NCI-H460 (cell line): ENCODE measurements at places on chromosomes 3 and 15.
A peak's percentile ranks its signal among the peaks of the same experiment; 100 is the strongest.

DNA sequence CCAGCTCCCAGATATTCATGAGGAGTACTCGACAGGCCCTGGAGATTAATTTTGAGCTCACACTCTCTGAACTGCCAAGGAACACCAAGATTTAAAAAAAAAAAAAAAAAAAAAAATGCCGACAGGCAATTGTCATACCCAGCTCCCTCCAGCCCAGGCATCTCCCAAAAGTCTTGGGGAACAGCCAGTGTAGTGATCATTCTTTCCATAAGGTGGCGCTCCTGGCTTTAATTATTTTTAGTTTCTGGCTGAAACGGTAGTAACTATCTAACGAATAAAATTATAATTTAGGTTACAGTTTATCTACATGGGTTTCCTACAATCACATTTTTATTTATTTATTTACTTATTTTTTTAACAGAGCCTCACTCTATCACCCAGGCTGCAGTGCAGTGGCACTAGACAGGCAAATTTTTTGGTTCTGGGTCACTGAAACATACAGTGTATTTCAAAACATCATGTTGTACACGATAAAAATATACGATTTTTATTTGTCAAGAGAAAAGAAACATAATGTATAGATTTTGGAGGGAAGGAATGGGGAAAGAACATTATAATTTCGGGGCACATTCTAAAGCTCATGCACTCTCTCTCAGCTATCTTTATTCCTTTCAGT, 157.3 kb downstream of the ADAMTS9 start:
- peak; percentile 28 for DNase-seq

DNA sequence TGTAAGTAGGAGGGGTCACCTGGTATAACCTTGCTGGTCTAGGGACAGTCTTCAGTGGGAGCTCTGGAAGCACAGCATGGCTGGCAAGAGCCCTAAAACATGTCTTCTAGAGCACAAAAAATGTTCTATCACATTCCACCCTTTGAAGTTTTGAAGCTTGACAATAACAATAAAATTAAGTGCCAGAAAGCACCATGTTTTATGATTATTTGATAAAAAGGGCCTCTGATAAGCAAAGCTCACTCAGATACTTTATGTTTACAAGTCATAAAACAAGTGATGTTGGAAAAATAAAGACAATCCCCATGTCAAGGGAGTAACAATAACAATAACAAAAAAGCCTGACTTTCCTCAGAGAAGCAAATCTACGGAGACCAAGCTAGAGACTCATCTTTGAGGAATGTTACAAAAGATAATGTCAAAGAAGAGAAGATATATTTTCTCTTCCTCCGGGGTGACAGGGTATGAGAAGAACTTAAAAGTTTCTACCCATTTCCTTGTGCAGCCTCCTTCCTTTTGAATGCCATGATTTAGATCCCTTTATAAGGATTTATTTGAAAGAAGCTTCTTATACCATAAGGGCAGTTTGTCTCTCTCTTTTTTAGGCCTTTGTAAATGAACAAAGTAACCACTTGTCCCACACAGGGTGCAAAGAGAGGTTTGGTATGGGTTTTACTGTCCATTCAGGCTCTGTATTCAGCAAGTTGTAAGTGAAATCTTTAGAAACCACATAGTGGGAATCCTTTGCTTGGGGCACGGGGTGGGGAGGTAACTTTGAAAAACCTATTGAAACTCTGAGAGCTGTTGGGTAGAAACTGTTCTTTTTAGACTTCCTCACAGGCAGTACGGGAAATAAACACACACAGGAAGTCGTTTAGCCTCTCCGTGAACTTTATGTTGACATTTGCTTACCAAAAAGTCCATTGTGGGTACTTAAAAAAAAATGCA, 109.6 kb upstream of the RBMS3 start:
- DNase-seq, result no peak

DNA sequence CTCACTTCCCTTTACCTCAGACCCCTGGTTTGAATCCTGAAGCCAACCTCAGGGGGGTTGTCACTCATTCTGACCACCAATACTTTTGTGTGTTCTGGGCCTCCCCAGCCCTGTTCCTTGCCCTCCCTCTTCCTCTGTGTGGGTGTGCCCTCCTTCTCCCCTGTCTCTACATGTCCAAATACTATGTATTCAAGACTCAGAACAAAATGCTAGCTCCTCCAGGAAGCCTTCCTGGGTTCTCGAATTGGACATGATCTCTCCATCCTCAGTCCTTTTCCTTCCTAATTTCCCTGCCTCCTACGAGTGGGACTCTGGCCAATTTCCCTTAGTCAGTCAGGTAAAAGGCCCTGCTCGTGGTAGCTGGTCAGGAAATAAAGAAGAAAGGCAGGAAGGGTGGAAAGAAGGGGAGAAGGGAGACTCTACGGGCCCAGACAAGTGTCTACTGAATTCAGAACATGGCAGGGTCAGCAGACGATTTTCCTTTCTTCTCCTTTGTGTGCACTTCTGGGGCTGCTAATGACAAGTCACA, 79.7 kb downstream of the BDH1 start:
- DNase-seq, result no peak

- DNase-seq, result no peak
Measured at GRCh38 chr15:67824976-67825880, at the start of gene SKOR1. SKOR1 (plus strand) TSS chr15:67825509; CDS start chr15:67825603, 94 bp downstream.

GRCh38 chr3:71956716-71957115, 171.8 kb upstream of the PROK2 start:
- DNase-seq, result no peak

DNA sequence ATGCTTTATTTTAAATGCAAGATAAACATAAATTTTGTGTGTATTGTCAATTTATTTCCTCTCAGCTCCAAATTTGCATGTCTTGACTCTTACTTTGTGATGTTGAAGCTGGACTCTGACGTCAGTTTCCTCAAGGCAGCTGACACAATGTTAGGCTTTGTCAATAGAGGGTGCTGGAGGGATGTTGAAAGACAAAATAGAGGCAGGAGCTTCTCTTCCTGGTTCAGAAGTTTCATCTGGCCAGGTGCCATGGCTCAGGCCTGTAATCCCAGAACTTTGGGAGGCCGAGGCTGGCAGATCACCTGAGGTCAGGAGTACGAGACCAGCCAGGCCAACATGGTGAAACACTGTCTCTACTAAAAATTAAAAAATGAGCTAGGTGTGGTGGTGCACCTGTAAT, 408.6 kb downstream of the GBE1 start:
- DNase-seq, result peak; percentile 25

GRCh38 chr3:172591876-172592771, 68.9 kb upstream of the TNFSF10 start:
- no peak for DNase-seq

DNA sequence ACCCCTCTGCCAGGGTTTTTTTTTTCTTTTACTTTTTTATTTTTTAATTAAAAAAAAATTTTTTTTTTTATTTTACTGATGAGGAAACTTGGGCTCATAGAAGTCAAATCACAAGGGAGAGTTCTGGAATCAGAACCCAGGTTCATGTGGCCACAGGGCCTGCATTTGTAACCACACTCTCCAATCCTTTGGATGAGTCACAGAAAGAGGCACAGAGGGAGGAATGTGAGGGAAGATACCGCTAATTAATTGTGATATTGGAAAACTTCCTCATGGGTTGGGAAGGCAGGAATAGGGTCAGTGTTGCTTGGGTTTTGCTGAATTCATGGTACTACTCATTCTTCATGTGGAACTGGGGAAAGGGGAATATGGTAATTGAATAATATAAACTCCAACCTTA, 132.9 kb upstream of the SLC6A11 start:
- no peak for DNase-seq

DNA sequence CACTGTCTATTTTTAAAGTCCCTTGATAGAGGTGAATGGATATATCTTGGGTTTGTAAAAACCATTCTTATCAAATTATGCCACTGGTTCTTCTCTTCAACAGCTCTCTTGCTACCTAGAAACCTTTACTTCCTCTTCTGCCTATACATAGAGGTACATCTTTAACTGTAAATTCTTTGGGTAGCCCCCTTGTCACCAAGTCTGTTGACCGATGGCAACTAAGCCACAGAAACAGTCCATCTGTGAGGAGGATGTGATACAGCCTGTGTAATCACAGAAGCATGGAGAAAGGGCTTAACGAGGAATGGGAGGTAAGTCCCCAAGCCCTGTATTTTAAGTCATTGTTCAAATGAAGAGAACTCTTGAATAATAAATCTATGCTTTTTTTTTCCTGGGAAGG, 246.5 kb upstream of the MDFIC2 start:
- no peak for DNase-seq

- DNase-seq, result no peak
Measured at GRCh38 chr3:184377882-184378445, at the start of gene THPO. THPO (minus strand) TSS chr3:184378207; CDS start chr3:184376259, 1,948 bp downstream.
